CD14-positive monocyte (primary cell): ENCODE measurements at places on chromosomes 5 and 9.

DNA sequence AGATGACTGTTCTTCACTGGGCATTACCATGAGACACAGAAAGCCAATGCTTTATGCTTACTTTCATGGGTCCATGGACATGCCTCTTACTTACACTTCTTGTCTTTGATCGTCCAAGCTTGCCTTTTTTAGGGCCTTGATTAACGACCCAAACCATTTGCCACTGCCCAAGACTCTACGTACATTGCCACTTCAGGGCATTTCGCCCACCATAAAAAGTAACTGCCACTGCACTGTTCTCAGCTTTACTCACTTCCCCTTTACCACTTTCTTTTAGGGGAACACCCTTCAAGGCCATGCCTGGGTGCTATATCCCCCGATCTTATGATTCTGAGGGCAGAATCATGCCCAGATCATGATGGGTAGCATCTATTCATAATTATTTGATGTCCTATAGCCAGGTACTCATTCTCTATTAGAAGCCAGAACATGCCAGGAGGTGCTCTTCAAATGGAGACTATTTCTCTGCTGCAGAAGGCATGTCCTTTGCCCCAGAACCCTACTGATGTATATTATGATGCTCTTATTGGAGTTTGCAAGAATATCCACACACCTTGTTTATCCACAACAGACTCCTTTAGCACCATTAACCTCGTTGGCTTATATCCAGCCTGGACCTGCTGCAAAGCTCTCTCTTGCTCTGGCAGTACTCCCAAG is 64.1 kb upstream of the RAD23B start:
- peak; percentile 2 for DNase-seq

GRCh38 chr9:129005336-129005997 is 22.7 kb downstream of the SH3GLB2 start:
- DNase-seq, result no peak

GRCh38 chr9:129458663-129459546 is 162.0 kb downstream of the C9orf50 start:
- peak; percentile 46 for DNase-seq

- DNase-seq, result no peak
Observed at GRCh38 chr9:99169982-99170761, 51.6 kb downstream of the ALG2 start.

- DNase-seq, result no peak
Observed at GRCh38 chr5:135333732-135334515, 65.1 kb downstream of the MACROH2A1 start.

DNA sequence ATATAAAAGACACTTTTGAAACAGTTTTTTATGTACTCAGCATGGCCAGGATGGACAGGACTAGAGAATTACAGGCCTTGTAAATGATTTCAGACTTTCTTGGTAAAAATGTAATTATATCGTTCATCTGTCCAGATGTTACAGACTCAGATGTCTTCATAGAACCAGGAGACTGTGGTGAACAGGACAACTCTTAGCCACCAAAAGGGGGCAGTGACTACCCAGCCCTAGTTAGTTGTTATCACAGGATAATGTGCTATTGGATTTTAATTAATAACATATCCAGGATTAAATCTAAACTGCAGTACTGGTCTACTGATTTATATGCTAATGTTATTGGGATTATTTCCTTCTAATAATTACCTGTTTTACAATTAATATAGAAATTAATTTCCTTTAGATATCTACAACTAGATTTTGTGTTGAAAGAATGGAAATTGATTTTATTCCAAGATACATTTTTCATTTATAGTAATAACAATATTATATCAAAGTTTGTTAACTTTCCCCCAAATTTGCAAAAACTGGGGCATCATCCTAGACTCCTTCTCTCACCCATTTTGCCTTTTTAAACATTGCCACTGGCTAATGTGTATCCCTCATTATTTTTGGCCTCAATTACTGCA is 99.4 kb downstream of the MTREX start:
- no peak for DNase-seq

GRCh38 chr5:72448368-72448767 is 58.8 kb downstream of the ZNF366 start:
- no peak for DNase-seq

- peak; percentile 50 for DNase-seq
Observed at GRCh38 chr5:88833371-88834130, 49.4 kb downstream of the MEF2C start.

- DNase-seq, result no peak
Observed at GRCh38 chr5:168303393-168304025, 12.1 kb downstream of the WWC1 start.

GRCh38 chr9:122179054-122179689 is 19.5 kb downstream of the MORN5 start:
- DNase-seq, result no peak

- DNase-seq, result no peak
Observed at GRCh38 chr9:12702160-12702758, 9.1 kb downstream of the TYRP1 start.

DNA sequence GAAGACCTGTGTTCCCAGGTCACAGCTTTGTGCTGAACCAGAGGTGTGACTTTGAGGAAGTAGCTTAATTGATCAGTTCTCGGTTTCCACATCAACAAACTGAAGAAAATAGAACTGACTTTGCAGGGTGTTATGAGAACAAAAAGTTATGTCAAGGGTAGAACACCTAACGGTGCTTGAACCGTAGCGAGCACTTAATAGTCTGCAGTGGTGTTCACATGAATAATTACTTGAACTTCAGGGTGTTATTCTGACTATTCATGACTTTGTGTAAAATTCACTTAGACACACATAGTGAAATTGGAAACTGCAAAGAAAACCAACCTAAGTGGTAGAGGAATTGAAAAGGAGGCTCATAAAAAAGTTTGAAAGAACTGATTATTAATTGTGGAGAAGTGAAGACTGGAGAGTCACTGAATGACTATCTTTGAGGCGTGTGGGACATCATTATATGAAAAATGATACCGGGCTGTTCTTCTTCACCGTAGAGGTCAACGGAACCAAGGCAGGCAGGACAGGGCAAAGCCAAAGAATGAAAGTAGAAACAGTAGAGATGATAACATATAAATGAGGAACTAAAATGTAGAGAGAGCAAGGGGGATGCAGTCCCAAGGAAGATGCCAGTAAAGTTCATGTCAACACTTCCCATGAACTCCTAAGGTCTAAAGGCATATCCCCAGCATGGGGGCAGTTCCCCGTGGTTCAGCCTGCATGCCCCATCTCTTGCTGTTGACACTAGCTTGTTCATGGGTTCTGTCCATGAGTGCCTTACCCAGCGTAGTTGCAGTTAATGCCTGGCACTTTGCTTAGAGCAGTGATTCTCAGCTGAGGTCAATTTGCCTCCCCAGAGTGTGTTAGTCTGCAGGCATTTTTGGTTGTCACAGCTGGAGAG is 118.7 kb downstream of the ZNF462 start:
- no peak for DNase-seq

- no peak for DNase-seq
Observed at GRCh38 chr9:14497476-14497875, 183.5 kb upstream of the NFIB start.
